ENCODE measurements at places on chromosomes 11 and 22.

- no peak for DNase-seq
These were observed 83.7 kb downstream of the MAML2 start for GRCh38 chr11:96259134-96259830.

- no peak for DNase-seq
These were observed 25.6 kb downstream of the PAK1 start for GRCh38 chr11:77448269-77448668.

DNA sequence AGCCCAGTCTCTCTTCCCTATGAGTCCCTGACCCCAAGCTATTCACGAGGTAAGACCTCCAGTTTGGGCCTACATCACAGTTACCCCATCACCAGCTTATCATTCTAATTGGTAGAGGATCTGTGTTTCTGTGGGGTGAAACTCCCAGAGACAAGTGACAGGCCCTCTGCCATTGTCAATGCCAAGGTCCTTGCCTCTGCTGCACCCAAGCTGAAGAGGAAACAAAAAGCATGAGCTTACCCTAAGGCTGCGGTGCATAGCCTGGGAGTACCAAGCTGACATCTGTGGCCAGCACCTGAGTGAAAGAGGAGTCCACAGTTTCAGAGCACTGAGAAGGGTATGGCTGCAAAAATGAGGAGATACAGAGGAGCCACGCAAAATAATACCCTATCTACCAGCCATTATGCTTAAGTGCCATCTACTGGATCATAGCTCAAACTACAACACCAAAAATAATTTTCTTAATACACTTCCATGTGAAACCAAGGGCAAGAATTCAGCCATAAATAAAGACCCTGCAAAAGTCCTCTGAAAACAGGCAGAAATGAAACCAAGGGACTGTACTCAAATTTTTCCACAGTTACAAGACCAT lies 62.3 kb upstream of the ANO5 start:
- no peak for DNase-seq

DNA sequence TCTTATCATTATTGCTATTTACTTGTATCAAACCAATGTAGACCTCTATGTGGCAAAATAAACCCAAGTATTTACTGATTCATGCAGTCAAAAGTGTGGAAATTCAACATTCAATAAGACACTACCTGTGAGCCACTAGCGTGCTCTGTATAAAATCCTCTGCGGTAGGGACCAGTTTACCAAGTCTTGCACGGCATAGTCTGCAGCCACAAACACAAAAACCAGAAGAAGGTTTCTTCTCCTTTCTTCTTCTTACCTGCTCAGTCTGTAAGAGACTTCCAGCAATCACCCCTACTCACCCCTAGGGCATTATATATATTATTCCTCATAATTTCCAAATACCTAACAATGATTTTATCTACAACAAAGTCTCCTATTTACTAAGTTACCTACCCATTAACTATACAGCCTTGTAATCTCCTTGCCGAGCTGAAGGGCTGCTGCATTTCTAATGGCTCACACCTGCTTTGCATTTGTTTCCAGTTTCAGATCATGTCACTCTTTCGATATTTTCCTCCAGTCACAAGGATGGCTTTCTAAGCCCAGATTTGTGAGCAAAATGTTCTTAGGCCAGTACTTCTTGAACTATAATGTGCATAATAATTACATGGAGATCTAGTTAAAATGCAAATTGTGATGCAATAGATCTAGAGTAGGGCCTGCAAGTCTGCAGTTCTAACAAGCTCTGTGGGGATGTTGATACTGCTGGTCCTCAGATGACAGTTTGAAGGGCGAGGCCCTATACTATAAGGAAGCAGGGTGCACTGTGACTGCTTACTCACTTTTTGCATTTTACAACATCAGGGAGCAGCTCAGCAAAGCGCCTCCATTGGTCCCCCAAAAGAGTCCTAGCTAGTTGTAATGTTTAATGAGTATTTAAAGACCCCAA lies 191.9 kb upstream of the DDI1 start:
- no peak for DNase-seq

DNA sequence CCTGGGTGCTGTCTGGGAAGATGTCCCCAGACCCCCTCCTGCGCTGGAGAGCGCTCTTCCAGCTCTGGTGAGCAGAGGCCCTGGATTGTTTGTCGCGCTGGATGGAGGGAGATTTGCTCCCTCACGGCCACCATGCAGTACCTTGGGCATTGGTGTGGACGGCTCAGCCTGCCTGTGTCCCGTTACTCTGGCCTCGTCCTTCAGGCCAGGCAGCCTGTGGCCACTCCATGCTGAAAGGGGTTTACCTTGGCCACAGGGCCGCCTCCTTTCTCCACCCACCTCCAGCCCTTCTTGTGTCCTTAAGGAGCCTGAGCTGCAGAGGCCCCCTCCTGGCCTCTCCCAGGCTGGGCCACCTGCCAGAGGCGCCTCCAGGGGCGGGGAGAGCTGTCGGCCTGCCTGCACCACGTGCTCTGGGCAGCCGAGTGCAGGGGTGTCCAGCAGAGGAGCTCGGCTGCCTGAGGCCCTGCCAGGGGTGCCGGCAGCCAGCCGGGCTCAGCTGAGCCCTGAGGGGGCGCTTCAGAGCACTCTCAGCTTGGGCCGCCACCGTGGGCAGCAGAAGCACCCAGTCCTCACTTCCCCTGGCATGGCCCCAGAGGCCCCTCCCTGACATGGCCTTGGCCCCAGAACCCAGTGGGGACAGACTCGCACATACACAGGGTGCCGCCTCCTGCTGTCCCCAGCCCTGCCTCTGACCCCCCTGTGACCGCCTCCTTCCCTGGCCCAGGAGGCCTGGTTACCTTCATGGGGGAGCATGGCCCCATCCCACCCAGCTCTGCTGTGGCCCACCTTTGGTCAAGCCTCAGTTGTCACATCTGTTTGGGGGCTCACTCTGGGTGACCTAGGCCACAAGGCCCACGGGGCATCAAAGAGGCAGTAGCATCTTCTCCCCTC lies 3.4 kb downstream of the CCND1 start:
- no peak for DNase-seq

- DNase-seq: no peak
These were observed 148.2 kb upstream of the SNX19 start for GRCh38 chr11:131064373-131064991.

GRCh38 chr11:61826930-61827570 lies 1.1 kb upstream of the FADS2 start:
- DNase-seq: no peak

DNA sequence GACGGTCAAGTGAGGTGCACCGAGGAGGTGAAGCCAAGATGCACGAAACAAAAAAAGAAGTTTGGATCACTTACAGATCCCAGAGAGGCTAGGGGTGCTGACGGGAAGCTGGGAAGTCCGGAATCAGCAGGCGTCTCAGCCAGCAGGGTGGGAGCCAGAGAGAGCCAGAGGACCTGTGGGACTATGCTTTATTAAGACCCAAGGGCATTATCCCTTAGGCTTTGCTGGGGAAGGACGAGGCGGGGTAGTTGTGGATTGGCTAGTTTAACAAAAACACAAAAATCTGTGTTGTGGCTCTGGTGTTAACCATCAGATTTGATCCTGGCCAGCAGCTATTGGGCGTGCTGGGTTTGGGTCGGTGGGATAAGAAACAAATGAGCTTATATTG lies 427.1 kb downstream of the DYNC2H1 start:
- DNase-seq: no peak

Data from CD4-positive, alpha-beta T cell treated with Interleukin-15 for 4 hours (primary cell).